Nucleus accumbens (tissue), 56 donors: ENCODE measurements at places on chromosomes 16 and 17.
A peak's percentile ranks its signal among the peaks of the same experiment; 100 is the strongest.

- no peak for DNase-seq
Measured at GRCh38 chr17:80025140-80025539, 10.5 kb downstream of the TBC1D16 start.

- no peak for DNase-seq
Measured at GRCh38 chr16:85028685-85029407, 1.3 kb downstream of the KIAA0513 start.

DNA sequence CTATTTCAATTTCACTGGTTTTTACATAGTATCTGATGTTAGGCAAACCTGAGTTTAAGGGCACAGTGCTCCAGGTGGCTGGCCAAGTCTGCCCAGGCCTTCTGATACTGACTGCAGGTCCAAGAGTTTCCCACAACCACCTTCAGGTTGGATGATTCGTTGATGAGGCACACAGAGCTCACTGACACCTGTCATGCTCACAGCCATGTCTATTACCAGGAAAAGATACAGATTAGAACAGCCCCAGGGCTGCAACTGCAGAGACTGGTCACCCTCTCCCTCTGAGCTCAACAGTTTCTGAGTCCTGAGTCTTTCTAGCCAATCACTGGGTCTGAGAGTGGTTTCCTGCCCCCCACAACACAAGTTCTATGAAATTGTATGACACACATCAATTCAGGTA is 37.2 kb downstream of the MEAK7 start:
- no peak for DNase-seq

DNA sequence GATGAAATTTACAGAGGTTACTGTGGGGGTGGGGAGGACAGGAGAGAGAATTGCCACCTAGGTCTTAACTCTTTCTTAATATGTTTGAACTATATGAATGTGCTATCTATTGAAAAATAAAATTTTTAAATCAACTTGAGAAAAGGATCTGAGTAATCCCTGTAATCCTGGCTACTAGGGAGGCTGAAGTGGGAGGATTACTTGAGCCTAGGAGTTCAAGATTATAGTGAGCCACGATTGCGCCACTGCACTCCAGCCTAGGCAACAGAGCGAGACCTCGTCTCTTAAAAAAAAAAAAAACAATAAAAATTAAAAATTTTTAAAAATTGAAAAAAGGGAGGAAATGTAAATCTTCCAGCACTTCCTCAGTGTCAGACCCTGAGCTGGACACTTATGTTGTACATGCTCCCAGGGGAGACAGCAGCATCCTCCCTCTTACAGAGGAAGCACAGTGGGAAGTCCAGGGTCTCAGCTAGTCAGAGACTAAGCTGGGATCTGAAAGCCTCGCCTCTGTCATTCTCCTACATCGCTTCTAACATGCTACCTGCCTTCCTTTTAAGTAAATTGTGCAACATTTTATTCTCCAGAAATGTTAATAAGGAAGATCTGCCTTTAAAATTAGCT is 21.9 kb downstream of the PMM2 start:
- DNase-seq, result no peak

GRCh38 chr16:81896902-81897301 is 114.4 kb downstream of the SDR42E1 start:
- DNase-seq, result no peak

- DNase-seq, result peak; percentile 21
Measured at GRCh38 chr17:79042421-79043190, 18.6 kb downstream of the C1QTNF1 start.

- DNase-seq, result no peak
Measured at GRCh38 chr16:49592546-49593423, 219.2 kb downstream of the C16orf78 start.
